ENCODE measurements at places on chromosomes 7 and 10. TPM values are rescaled to one million over a fixed set of nuclear protein-coding genes. Genes with fewer than 3 reads are reported as not detected.

DNA sequence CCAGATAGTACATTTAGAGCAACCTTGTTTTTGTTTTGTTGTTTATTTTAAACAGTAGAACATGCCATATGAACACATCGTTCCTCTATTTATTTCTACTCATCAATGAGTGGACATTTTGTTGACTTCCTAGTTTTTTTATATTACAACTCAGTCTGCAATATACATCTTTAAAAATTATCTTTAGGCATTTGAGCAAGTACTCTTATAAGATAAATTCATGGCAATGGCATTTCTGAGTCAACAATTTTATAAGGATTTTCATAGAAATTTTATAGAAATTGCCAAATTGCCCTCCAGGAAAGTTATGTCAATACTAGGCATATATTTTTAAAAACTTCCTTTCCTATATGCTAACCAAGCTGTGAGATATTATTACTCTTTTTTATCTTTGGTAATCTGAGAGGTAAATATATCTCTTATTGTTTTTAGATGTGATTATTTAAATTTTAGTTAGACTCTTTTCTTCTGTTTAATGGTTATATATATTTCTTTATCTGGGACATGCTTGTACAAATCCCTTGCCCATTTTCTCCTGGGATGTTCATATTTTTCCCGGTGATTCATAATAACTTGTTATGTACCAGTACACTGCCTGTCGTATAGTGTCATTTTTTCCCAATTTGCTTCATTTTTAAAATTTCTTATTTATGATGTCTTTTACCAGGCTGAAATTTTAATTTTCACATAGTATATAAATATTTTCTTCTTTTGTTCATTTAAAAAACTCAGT is 50.5 kb downstream of the FZD1 start:
- no peak for DNase-seq

DNA sequence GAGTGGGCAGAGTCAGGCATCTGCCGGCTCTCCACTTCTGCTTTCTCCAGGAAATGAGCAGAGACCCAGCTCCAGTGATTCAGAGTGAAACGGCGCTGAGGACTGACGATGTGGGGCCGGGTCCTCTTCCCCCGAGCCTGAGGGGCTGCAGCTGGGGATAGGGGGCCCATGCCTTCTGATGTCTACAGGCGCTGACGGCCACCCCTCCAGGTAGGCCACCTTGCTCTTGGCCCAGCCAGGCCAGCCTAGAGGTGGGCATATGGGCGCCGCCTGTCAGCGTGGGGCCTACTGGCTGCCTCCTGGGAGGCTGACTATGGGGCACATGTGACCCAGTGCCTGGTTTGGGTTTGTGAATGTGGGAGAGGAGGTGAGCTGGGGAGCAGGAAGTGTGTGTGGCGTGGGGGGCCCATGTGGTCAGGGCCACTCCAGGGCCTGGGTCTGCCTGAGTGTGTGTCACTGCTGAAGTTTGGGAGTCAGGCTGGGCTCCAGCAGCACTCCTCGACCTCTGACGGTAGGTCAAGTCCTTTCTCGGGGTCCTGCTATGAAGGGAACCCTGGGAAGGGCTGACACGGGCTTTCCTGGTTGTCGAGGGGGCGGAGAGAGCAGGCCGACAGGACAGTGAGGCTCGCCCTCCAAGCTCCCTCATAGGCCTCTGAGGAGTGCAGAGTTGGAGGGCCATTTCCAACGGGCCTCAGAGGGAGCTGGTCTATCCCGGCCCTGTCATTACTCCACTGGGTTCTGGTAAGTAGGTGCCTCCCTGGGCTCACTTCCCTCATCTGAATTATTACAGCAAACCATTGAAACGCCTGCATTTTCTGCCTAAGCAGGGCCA is at the start of gene WDFY4:
Gene WDFY4, plus strand, starts transcription at position 82 of the 832 bp plus-strand sequence. CDS start 24,860 bp downstream, outside the sequence.
- DNase-seq, result no peak

DNA sequence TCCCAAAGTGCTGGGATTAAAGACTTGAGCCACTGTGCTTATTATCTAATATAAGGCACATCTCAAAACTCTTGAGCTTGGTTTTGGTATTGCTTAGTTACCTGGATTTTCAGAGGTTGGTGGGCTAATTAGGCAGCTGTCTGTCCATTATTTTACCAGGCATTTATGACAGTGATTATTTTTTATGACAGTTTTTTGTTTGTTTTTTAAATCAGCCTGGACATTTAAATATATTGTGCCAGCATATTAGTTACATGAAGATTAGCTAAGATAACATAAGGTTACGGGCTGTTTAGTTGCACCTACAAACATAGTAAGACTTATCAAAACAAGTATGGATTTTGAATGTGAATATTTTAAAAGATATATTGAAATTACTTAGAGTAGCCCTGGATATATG is 2.6 kb upstream of the ZRANB1 start:
- DNase-seq, result no peak

GRCh38 chr7:98681511-98681910 is 64.4 kb downstream of the NPTX2 start:
- no peak for DNase-seq

- no peak for DNase-seq
Observed at GRCh38 chr10:59536167-59537014, 173.3 kb downstream of the SLC16A9 start.

- DNase-seq, result no peak
Observed at GRCh38 chr7:142685877-142686508, 63.3 kb upstream of the PRSS1 start.

ANXA8 gene
- total RNA-seq, result not detected

TDRD1 gene
- not detected for total RNA-seq

- DNase-seq, result peak; percentile 47
Observed at GRCh38 chr10:45526309-45526905, 146.2 kb downstream of the ZFAND4 start.

CRYGN gene
- 16.4 TPM for total RNA-seq

CYP2C9 gene
- total RNA-seq, result not detected

- peak; percentile 50 for DNase-seq
Observed at GRCh38 chr7:47327346-47327697, 254.6 kb downstream of the TNS3 start.

GRCh38 chr7:64874562-64875250 is 28.4 kb upstream of the ZNF273 start:
- DNase-seq, result no peak

INMT gene
- total RNA-seq, result 19.9 TPM

DNA sequence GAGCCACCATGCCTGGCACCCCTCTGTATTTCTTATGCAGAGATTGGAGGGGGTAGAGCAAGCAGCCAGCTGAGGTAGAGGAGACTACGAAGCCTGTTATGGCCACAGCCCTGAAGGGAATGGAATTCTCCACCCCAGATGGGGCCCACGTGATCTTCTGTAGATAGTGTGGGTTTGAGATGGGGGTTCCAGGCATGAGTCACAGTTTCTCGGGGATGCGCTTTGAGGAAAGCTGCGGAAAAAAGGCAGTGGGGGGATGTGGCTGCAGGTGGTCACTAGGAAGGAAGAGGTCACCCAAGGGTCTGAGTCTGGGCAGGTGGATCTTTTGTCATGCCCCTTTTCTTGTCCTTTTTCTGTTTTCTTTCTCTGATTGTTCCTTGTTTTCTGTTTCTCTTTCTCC is 11.5 kb downstream of the FAM131B start:
- no peak for DNase-seq

TMEM213 gene
- not detected for total RNA-seq

PTPN12 gene
- 69.9 TPM for total RNA-seq

DNA sequence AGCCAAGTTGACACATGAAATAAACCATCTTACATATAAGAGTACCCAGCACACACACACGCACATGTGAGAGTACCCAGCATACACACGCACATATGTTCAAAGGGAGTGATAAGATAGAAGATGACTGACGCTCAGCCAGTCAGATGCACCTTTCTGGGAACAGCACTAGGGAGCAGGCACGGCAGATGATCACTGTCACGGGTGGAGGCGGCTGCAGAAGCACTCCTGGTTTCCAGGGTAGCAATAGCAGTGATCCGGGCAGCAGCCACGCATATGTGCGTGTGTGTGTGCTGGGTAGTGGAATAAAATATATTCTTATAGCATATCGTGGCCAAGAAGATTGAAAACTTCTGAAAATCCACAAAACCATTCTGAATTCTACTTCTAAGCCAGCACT is 85.8 kb upstream of the NAMPT start:
- no peak for DNase-seq

DNA sequence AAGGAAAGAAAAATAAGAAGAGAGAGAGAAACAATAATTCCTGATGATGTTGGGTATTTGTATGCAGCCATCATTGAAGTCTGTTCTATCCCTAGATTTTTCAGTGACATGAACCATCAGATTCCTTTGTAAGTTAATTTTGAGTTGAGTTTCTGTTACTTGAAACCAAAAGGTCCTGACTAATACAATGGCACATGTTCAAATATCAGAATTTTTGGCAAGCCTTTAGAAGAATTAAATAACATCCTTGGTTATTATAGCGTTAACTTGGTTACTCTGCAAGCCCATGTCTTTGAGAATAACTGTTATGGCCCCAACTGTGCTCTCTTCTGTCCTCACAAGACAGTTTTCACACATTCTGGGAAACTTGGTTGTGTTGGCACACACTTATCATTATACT is 66.5 kb downstream of the SYPL1 start:
- DNase-seq, result no peak

SHTN1 gene
- 103 TPM for total RNA-seq

DNA sequence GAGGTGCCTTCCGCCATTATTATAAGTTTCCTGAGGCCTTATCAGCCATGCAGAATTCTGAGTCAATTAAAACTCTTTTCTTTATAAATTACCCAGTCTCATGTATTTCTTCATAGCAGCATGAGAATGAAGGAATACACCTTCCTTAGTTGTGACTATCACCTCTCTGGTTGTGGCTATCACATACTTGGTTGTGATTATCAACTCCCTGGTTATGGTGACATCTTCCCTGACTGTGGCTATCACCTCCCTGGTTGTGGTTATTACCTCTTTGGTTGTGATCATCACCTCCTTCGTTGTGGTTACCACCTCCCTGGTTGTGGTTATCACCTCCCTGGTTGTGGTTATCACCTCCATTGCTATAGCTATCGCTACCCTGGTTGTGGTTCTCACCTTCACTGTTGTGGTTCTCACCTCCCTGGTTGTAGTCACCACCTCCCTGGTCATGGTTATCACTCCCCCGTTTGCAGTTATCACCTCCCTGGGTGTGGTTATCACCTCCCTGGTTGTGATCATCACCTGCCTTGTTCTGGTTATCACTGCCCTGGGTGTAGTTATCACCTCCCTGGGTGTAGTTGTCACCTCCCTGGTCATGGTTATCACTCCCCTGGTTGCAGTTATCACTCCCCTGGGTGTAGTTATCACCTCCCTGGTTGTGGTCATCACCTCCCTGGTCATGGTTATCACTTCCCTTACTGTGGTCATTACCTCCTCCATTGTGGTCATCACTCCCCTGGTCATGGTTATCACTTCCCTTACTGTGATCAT is 105.9 kb downstream of the GPR26 start:
- DNase-seq, result no peak

EPHA1 gene
- 22.4 TPM for total RNA-seq

GRCh38 chr7:133822001-133822641 is 305.0 kb upstream of the LRGUK start:
- no peak for DNase-seq

All from thyroid gland (tissue), 4 donors.